ENCODE measurements at places on chromosomes 12 and 14. TPM values are rescaled to one million over a fixed set of nuclear protein-coding genes. Genes with fewer than 3 reads are reported as not detected.

The DEGS2 gene
- 0.06 TPM for total RNA-seq

The INHBC gene
- not detected for total RNA-seq

The SDR9C7 gene
- total RNA-seq, result 0.42 TPM

The JAG2 gene
- 5.0 TPM for total RNA-seq

The RPGRIP1 gene
- total RNA-seq, result not detected

The KRT71 gene
- total RNA-seq, result not detected

The SPTB gene
- total RNA-seq, result 1.8 TPM

The POMT2 gene
- total RNA-seq, result 14.1 TPM

The NR1H4 gene
- total RNA-seq, result not detected

The RFLNA gene
- 0.63 TPM for total RNA-seq

The OVCH1 gene
- 0.78 TPM for total RNA-seq

DNA sequence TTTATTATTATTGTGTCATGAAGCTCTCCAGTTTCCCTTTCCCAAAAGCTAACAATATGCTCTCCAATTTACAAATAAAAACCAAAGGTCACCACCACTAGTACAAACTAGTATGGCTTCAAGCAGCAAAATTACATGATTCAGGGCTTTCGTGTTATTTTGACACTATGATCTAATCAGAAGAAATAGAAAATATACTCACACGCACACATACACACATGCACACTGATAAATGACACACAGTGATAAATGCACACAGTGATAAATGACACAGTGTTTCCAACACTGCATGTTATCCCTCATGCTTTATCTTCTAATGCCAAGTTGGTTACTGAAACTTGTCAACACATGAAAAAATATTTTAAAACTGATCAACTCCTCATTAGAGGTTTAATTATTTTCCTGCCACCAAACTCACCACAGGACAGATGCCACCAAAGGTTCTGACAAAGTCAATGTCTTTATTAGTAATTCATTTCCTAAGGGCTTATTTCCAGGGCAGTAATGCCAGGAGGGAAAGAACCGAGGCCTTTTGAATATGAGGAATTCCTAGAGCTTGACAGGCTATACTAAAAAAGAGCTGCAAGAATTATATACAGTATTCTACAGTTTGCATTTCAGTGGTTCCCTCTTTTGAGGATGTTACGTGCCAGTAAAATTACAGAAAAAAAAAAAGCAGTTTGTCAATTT is 82.4 kb downstream of the PPP2R5E start:
- H3K27me3 ChIP-seq, result no peaks in the 10 kb centered on the region
- no peak overlapping the region for H3K27ac ChIP-seq
- H3K4me1 ChIP-seq, result peaks cover 41% of the 10 kb centered on the region
- no peak overlapping the region for H3K4me3 ChIP-seq
- no peaks in the 10 kb centered on the region for H3K36me3 ChIP-seq

DNA sequence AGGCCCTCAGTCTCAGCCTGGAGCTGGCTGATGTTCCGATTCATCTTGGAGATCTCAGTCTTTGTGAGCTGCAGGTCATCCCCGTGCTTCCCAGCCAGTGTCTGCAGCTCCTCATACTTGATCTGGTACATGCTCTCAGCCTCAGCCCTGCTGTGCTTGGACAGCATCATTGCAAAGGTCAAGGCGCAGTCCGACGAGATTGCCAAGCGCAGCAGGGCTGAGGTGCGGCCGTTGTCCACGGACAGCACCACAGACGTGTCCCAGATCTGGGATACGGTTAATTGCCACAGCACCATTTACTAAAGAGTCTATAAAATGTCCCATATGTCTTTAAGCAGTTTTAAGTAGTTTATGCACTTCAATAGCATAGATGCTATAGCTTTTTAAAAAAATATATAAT is 965.7 kb downstream of the FSCB start:
- no peak overlapping the region for H3K27ac ChIP-seq
- no peak for DNase-seq
- H3K27me3 ChIP-seq, result no peaks in the 10 kb centered on the region
- H3K36me3 ChIP-seq, result no peaks in the 10 kb centered on the region

DNA sequence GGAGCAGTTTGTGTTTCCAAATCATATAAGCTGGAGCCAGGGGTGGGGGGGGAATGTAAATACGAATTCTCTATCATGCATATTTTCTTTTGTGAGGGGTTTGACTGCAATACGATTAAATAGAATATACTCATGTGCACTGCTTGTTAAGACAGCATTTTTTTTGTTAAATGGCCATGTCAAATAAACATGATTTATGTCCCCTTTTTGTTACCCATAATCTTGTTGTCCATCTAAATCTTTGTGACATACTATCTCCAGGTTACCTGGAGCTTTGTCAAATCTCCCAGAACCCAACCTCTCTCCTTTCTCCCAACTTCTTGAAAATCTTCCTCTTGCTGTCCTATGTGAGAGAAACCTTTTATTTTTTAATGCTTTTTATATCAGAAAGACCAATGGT is 233.1 kb downstream of the SLC25A21 start:
- DNase-seq, result no peak
- H3K36me3 ChIP-seq, result no peaks in the 10 kb centered on the region
- no peak overlapping the region for H3K4me3 ChIP-seq
- no peaks in the 10 kb centered on the region for H3K27me3 ChIP-seq
- no peaks in the 10 kb centered on the region for H3K4me1 ChIP-seq

GRCh38 chr12:130796985-130797686 is 41.9 kb downstream of the STX2 start:
- H3K4me3 ChIP-seq, result no peak overlapping the region
- no peak overlapping the region for H3K27ac ChIP-seq
- H3K27me3 ChIP-seq, result no peaks in the 10 kb centered on the region
- H3K36me3 ChIP-seq, result peaks cover 67% of the 10 kb centered on the region
- H3K4me1 ChIP-seq, result no peaks in the 10 kb centered on the region

- peaks cover 17% of the 10 kb centered on the region for H3K36me3 ChIP-seq
- H3K27ac ChIP-seq, result no peak overlapping the region
- DNase-seq, result no peak
- H3K4me3 ChIP-seq, result no peak overlapping the region
- H3K27me3 ChIP-seq, result no peaks in the 10 kb centered on the region
These were observed 79.5 kb downstream of the DAAM1 start for GRCh38 chr14:59268011-59268410.

GRCh38 chr14:101458741-101459550 is 102.3 kb upstream of the DIO3 start:
- H3K4me3 ChIP-seq, result peak overlapping the region; percentile 32
- H3K4me1 ChIP-seq, result peaks cover 27% of the 10 kb centered on the region
- H3K36me3 ChIP-seq, result no peaks in the 10 kb centered on the region

DNA sequence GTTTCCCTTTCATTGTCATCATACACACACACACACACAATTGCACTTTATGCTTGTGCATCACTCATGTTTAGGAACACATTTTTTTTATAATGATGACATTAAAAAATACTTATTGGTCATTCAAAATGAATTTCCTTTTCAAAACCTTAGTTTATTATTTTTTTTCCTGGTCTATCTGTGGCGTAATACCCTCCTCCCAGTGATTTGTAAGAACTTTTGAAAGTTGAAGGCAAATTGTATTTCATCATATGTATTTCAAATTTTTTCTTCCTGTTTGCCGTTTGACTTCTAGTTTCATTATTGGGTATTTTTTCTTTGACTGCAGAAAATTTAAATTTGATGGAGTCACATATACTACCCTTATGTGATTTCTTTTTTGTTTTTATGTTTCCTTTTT is 2.5 kb upstream of the LRRK2 start:
- H3K4me1 ChIP-seq, result peaks cover 31% of the 10 kb centered on the region
- no peak overlapping the region for H3K4me3 ChIP-seq
- no peaks in the 10 kb centered on the region for H3K36me3 ChIP-seq
- H3K27ac ChIP-seq, result no peak overlapping the region
- no peak for DNase-seq

DNA sequence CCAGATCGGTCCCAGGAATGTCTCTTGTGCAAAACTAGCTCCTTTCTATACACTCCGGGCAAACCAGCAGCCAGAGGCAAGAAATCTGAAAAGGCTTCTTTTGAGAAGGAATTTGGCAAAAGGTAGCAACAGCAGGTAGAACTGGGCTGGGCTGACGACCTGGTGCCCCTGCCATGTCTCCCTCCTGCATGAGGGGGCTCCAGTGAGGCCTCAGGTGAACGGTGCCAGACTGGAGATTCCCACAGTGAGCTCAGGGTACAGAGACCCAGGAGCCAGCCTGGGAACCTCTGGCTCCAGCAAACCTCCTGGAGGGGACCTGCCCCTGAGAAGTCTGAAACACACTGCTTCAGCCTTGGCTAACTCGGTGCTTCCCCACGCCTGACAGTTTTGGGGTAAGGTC is 10.8 kb downstream of the ITPK1 start:
- no peaks in the 10 kb centered on the region for H3K36me3 ChIP-seq
- peak overlapping the region; percentile 55 for H3K27ac ChIP-seq
- no peak overlapping the region for H3K4me3 ChIP-seq
- no peak for DNase-seq

DNA sequence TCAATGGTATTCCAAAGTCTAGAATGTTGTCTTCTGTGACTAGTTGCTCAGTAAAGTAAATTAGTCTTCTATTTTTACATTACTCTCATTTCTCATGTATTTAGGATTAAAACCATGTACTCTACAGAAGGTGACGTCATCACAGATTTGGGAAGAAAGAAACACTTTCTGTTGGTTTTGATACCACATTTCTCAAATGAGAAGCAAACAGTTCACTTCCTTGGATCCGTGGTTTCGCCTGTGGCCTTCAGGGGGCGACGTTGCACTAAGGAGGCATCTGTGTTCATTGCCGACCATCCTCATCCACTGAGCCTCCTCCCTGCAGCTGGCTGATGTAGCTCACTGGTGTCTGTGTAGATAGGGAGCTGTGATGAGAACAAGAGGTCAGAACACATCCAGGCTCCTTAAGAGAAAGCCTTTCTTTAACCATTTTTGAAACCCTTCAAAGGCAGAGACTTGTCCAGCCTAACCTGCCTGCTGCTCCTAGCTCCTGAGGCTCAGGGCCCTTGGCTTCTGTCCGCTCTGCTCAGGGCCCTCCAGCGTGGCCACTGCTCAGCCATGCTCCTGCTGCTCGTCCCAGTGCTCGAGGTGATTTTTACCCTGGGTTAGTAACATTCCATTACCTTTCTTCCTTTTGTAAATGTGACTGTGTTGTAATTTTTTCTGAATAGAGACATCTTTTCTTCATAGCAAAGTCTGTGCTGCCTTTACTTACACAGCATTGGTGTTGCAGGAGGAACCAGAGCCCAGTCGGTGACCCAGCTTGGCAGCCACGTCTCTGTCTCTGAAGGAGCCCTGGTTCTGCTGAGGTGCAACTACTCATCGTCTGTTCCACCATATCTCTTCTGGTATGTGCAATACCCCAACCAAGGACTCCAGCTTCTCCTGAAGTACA is 220.6 kb upstream of the OR4E1 start:
- H3K36me3 ChIP-seq, result no peaks in the 10 kb centered on the region
- H3K4me3 ChIP-seq, result no peak overlapping the region
- no peaks in the 10 kb centered on the region for H3K4me1 ChIP-seq
- H3K27me3 ChIP-seq, result no peaks in the 10 kb centered on the region
- DNase-seq, result no peak

- H3K4me3 ChIP-seq, result no peak overlapping the region
- DNase-seq, result no peak
- no peaks in the 10 kb centered on the region for H3K36me3 ChIP-seq
- H3K27ac ChIP-seq, result no peak overlapping the region
- no peaks in the 10 kb centered on the region for H3K27me3 ChIP-seq
These were observed 128.1 kb downstream of the PPM1H start for GRCh38 chr12:62806893-62807292.

GRCh38 chr14:102215071-102215470 is 75.4 kb downstream of the WDR20 start:
- no peak for DNase-seq
- peak overlapping the region; percentile 64 for H3K27ac ChIP-seq
- H3K36me3 ChIP-seq, result peaks cover 53% of the 10 kb centered on the region

DNA sequence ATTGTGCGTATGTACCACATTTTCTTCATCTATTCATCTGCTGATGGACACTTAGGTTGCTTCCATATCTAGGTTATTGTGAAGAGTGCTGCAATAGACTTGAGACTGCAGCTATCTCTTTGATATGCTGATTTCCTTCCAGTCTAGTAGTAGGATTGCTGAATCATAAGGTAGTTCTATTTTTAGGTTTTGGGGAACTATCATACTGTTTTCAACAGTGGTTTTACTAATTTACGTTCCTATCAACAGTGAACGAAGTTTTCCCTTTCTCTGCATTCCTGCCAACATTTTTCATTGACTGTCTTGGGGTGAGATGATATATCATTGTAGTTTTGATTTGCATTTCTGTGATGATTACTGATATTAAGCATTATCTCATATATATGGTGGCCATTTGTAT is 482.2 kb downstream of the SLC16A7 start:
- no peaks in the 10 kb centered on the region for H3K27me3 ChIP-seq
- no peaks in the 10 kb centered on the region for H3K4me1 ChIP-seq
- H3K4me3 ChIP-seq, result no peak overlapping the region
- no peak for DNase-seq
- no peak overlapping the region for H3K27ac ChIP-seq

GRCh38 chr12:92929983-92930382 is 888 bp upstream of the EEA1 start:
- H3K4me1 ChIP-seq, result peaks cover 30% of the 10 kb centered on the region
- H3K36me3 ChIP-seq, result no peaks in the 10 kb centered on the region
- no peaks in the 10 kb centered on the region for H3K27me3 ChIP-seq
- H3K27ac ChIP-seq, result peak overlapping the region; percentile 100

GRCh38 chr14:40623643-40624042 is 983.0 kb upstream of the LRFN5 start:
- H3K27me3 ChIP-seq, result no peaks in the 10 kb centered on the region
- H3K4me3 ChIP-seq, result no peak overlapping the region
- DNase-seq, result no peak
- no peaks in the 10 kb centered on the region for H3K4me1 ChIP-seq
- H3K36me3 ChIP-seq, result no peaks in the 10 kb centered on the region
- H3K27ac ChIP-seq, result no peak overlapping the region

- peaks cover 7% of the 10 kb centered on the region for H3K4me1 ChIP-seq
- no peaks in the 10 kb centered on the region for H3K36me3 ChIP-seq
- no peaks in the 10 kb centered on the region for H3K27me3 ChIP-seq
- no peak for DNase-seq
- H3K27ac ChIP-seq, result no peak overlapping the region
These were observed 233.0 kb downstream of the SSPN start for GRCh38 chr12:26428420-26428819.

DNA sequence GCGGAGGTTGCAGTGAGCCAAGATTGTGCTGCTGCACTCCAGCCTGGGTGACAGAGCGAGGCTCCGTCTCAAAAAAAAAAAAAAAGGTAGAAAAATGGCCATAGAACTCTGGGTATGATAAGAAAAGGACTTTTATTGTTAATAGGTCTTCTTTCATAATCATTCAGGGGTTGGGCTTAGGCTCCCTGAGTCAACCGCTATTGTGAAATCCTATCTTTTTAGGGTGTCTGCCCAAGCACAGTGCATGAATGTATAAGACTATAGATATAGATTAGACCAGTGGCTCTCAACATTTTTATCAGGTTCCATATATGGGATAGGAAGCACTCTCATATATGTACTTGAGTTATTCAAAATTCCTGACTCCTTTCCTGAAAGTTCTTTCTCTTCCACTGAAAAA is 48.7 kb upstream of the USP15 start:
- H3K4me1 ChIP-seq, result peaks cover 4% of the 10 kb centered on the region
- no peak overlapping the region for H3K4me3 ChIP-seq
- no peaks in the 10 kb centered on the region for H3K27me3 ChIP-seq
- no peak for DNase-seq

GRCh38 chr14:65103150-65103760 is 938 bp upstream of the MAX start:
- DNase-seq, result peak; percentile 85
- H3K4me1 ChIP-seq, result peaks cover 34% of the 10 kb centered on the region
- H3K4me3 ChIP-seq, result peak overlapping the region; percentile 93
- H3K27me3 ChIP-seq, result no peaks in the 10 kb centered on the region
- H3K36me3 ChIP-seq, result no peaks in the 10 kb centered on the region

GRCh38 chr14:95043314-95043713 is 114.0 kb downstream of the DICER1 start:
- peak; percentile 89 for DNase-seq
- H3K36me3 ChIP-seq, result no peaks in the 10 kb centered on the region
- H3K4me3 ChIP-seq, result no peak overlapping the region
- no peak overlapping the region for H3K27ac ChIP-seq
